ENCODE measurements at places on chromosomes 2 and 18.

GRCh38 chr2:199342334-199342733 lies 115.4 kb downstream of the SATB2 start:
- no peak for DNase-seq

- DNase-seq, result no peak
Measured at GRCh38 chr2:97868986-97869721, 126.6 kb downstream of the TMEM131 start.

DNA sequence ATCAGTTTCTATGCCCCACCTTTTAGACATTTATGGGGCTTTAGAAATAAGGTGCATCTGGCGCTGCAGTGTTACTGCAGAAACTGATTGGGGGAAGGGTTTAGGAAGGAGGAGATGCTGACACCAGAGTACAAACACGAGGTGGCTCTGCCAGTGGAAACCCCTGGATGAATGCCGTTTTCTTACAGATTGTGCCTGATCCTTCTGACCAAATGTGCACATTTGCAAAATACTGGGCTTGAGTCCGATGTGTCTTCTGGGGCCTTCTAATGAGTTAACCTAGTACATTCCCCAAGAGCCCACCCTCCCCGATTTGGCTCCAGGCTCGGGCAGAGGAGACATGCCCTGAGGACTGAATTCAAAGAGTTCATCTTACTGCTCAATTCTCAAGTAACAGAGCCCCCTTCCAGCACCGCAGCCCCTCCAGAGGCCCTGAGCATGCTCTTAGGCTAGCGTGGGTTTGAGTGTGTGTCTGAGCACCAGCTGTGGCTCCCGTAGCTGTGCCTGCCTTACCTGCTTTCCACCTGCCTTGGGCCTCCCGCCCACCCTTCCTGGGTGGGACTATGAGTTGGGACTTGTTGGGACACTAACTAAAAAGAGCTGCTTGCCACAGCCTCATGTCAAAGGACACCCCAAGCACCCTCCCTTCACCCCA lies 116.7 kb upstream of the COPS8 start:
- DNase-seq, result no peak

DNA sequence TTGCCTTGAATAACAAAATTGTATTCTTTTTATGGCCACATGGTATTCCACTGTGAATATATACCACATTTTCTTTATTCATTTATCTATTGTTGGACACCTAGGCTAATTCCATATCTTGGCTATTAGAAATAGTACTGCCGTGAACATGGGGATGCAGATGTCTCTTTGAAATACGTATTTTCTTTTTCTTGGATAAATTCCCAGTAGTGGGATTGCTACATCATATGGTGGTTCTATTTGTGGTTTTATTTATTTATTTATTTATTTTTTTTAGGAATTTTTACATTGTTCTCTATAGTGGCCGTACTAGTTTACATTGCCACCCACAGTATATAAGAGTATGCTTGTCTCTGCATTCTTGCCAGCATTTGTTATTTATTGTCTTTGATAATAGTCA lies 679.8 kb upstream of the NRXN1 start:
- no peak for DNase-seq

DNA sequence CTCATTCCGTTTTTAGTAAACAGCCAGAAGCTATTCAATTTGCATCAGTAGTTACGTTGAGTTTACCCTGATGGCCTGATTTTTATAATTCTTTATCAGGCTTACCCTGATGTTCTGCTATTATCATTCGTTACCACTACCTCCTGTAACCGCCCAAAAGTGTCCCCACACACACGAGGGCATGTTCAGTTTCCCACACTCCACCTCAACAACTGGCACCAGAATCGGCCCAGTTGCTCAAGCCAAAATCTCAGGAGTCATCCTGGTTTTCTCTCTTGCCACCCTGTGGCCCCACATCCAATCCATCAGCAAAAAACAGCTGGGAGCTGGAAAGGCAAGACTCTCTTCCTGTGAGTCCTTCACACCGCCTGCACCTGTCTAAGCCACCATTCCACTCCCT lies 102.9 kb upstream of the RAB6C start:
- no peak for DNase-seq

DNA sequence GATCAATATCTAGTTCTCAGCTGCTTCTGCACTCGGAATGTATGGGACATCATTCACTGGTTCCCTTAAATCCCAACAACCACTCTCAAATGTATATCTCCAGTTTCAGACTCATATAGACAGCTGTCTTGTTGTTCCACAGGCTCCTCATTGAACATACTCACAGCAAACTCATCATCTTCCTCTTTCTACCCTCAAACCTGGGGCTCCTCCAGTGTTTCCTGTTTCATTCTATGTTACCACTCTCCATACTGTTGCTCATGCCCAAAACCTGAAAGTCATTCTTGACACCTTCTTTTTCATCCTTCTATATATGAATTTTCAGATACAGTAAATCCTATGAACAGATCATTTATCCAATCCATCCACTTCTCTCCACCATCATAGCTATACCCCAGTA lies 18.7 kb upstream of the REL start:
- no peak for DNase-seq

DNA sequence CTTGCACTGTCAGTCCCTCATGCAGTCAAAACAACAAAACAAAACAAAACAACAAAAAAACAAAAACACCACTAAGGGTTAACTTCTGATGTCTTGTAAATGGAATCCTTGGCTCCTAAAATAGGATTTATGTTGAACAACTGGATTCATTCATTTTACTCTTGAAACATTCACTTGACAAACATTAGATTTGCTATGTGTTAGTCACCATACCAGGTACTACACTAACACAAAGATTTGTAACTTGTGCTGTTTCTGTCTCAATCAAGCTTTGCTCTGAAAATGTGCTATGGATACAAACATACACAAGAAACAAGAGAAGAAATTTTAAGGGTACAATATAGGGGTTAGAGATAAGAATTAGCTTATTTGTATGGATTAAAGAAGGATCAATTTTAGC lies 812.8 kb downstream of the LRP1B start:
- DNase-seq, result no peak

- DNase-seq, result peak; percentile 36
Measured at GRCh38 chr18:62957885-62958472, 242.6 kb downstream of the PHLPP1 start.

DNA sequence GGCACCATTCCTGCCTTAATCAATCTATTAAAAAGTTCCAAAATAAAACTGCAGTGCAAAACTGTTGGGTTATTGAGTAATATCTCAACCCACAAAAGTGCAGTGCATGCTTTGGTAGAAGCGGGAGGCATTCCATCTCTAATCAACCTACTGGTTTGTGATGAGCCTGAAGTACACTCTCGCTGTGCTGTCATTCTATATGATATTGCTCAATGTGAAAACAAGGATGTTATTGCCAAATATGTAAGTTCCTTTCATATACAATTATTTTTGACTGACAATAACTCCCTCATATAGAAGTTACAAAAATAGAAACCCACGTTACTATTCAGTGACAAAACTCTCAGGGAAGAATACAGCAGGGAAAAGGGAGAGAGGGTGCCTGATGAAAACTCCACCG lies 43.0 kb downstream of the OSGEPL1 start:
- DNase-seq, result no peak

DNA sequence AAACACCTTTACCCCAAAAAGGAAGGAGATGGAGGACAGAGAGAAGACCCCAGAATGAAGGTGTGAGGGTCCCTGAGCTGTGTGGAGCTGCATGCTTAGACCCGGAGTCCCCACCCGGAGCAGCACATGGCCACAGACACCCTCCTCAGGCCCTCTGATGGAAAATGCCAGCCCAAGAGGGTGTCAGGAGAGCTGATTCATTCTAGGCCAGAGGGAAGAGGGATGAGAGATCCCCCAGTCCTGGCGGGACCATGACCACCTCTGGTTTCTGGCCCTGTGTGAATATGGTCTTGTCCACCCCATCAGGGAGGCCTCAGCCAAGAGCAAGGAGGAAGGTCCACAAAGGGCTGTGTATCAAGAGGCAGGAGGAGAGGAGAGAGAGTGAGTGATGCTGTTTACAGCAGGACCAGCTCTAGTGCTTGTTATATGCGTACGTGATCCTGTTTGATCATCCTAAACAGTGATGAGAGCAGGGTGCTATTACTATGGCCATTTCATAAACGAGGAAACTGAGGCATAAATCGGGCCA lies 186.6 kb upstream of the HAAO start:
- DNase-seq, result no peak
